ENCODE measurements at places on chromosomes 5 and 9.

GRCh38 chr5:51347704-51348103 lies 35.5 kb upstream of the ISL1 start:
- DNase-seq: no peak

DNA sequence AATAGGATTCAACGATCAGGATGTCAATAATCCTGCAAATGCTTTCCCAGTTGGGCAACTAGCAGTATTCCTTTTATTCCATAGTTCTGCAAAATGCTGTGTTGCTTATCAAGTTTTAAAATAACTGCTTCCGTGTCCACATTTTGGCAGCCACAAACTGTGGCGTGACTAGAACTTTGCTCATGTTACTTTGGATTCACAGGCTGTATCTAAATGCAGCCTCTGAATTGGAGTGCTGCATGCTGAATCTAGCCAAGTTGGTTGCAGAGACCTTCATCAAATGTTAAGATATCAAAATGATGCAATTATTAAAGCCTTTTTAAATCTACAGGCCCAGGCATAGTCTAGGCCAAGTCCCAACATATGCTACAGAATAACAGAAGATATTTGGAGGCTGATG lies 249.2 kb downstream of the NR2F1-AS1 start:
- no peak for DNase-seq

GRCh38 chr5:16712620-16713019 lies 95.8 kb upstream of the RETREG1 start:
- no peak for DNase-seq

DNA sequence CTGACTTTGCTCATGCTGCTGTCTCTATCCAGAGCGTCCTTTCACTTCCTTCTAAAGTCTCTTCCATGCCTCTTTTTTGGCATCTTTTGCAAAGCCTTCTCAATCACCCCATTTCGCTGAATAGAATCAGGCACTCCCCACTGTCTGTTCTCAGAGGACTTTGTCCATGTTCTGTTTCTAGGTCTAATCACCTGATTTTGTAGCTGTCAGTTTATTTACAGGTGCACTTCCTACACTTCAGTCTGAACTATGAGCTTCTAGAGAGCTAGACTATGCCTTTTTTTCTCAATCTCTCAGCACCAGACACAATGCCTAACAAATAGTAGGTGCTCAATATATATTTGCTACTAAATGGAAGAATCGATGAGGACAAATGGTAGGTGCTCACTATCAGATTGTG lies 29.9 kb downstream of the TLR4 start:
- no peak for DNase-seq

- DNase-seq: no peak
Measured at GRCh38 chr5:59661311-59661710, 232.2 kb downstream of the PDE4D start.

- DNase-seq: no peak
Measured at GRCh38 chr5:55222092-55222984, 4.8 kb downstream of the MCIDAS start.

DNA sequence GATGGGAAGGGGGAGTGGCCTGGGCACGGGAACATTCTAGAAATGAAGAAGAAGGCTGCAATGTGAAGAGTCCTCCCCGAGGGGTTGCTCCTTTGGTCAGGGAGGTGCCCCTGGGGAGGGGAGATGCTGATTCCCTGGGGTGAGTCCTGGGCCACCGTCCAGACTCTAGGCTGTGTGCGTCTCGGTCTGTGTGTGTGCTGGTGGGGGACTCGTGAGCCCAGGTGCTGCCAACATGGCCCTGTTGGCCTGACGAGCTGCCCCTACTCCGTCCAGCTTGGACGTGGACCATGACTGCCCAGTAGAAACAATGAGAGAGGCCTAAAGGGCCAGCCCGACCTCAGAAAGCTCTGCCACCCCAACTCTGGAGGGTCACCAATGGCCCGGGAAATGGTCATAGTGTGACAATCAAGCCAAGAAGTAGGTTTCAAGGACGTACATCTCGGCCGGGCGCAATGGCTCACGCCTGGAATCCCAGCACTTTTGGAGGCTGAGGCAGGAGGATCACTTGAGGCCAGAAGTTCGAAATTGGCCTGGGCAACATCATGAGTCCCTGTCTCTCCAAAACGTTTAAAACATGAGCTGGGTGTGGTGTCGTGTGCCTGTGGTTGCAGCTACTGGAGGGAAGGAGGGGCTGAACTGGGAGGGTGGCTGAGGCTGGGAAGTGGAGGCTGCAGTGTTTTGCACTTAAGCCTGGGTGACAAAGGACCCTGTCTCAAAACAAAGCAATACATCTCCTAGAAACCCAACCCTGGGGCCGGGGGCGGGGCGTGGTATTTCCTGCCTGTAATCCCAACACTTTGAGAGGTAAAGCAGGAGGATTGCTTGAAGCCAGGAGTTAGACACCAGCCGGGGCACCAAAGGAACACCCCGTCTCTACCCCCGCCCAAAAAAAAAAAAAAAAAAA lies 17.0 kb downstream of the LHX3 start:
- DNase-seq: no peak

- DNase-seq: no peak
Measured at GRCh38 chr9:137610944-137611343, 5.5 kb downstream of the ARRDC1 start.

DNA sequence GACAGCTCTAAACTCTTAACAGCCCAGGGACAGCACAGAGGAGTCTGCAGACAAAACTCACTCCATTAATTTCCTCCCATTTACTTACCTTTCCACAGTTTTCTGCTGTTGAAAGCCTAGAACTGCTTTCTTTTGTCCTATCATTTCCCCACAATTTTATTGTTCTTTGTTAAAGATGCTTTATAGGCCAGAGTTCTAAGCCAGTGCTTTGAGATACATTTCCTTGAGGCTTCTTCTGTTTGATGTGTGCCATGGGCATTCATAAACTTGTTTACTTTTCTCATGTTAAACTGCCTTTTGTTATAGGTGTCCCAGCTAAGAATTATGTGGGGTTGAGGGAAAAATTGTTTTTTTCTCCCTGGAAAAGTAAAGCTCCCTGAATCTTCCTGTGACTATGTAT lies 25.9 kb upstream of the SUB1 start:
- no peak for DNase-seq

- no peak for DNase-seq
Measured at GRCh38 chr9:93612796-93613154, 36.4 kb downstream of the PHF2 start.

GRCh38 chr9:105320568-105320967 lies 76.1 kb downstream of the SLC44A1 start:
- no peak for DNase-seq

DNA sequence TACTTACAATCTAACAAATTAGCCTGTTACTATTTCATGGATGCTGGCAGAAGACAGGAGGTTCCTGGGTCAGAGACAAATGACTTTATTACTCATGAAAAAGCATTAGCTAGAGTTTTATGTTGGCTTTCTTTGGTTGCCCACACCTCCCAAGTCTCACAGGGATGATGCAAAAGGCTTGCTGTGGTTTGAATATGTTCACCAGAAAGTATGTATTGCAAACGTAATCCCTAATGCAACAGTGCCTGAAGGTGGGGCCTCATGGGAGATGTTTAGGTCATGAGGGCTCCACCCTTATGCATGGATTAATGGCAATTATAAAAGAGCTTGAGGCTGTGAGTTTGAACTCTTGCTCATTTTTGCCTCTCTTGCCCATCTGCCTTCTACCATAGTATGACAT lies 28.5 kb downstream of the DPYSL3 start:
- DNase-seq: no peak

- DNase-seq: no peak
Measured at GRCh38 chr5:76765249-76765648, 49.3 kb downstream of the F2R start.

Data from Karpas-422 (cell line).